ENCODE measurements at places on chromosomes 3 and 15.
A peak's percentile ranks its signal among the peaks of the same experiment; 100 is the strongest.

- no peak for DNase-seq
Measured at GRCh38 chr15:46386356-46386755, 751.5 kb downstream of the SQOR start.

- no peak for DNase-seq
Measured at GRCh38 chr15:52378746-52379394, 83.3 kb upstream of the MYO5C start.

GRCh38 chr15:85073556-85074194 is 92.0 kb downstream of the PDE8A start:
- DNase-seq: no peak

- DNase-seq: no peak
Measured at GRCh38 chr3:5607581-5607980, 420.1 kb downstream of the EDEM1 start.

- DNase-seq: no peak
Measured at GRCh38 chr3:12807066-12807465, 10.6 kb downstream of the CAND2 start.

DNA sequence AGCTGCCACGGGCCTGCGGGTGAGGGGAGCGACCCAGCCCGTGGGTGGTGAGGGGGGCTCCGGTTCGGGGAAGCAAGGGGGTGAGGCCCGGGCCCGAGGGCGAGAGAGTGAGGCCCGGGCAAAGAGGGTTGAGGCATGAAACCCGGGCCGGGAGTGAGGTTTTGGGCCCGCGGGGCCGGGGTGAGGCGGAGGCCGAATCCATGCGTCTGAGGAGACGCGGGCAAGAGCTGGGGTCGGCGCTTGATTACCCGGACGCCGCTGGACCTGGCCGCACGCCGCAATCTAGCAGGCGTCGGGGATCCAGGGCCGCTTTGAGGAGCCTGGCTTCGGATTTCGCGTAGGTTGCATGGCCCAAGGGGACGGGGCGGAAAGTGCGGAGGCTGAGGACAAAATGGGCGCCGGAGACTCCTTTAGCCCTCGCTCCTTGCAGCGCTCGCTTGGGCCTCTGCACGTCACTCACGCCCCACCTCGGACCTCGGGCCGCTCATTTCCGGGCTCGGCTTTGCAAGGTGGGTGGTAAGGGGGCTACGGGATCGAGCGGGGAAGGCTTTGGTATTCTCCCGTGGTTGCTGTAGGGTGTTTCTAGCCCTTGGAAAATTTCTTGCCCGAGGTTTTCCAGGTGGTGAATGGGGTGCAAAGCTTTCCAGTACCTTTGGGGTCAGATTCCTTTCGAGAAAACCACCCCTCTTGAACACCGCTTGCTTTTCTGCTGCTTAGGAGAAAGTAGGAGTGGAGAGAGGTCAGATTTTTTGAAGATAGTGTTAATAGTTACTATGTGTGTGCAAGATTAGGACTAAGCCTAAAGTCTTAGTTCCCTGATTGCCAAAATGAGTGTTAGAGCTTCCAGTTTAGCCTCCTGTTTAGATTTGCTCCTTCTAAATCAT is 827 bp downstream of the SLC25A36 start:
- no peak for DNase-seq

- no peak for DNase-seq
Measured at GRCh38 chr3:17432236-17432635, 310.2 kb downstream of the TBC1D5 start.

- no peak for DNase-seq
Measured at GRCh38 chr3:195825857-195826804, 14.4 kb upstream of the MUC4 start.

GRCh38 chr3:107063351-107063750 is 313.9 kb upstream of the CCDC54 start:
- DNase-seq: peak; percentile 9

DNA sequence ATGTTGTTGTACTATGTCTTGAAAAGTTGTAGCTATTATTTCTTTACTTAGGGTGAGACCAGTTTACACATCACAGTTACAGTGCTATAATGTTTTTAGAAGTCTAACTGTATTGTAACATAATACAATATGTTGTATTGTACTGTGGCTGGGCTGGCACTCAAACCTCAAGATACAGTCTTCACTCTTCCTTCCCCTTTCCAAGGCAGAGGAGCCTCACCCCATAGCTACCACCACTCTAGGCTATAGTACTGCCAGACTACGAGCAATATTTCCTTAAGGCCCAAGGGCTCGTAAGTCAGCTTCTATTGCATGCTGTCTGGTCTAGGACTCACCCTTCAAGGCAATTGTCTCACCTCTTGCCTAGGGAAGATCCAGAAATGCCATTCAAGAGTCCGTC is 597.7 kb downstream of the OTOL1 start:
- no peak for DNase-seq

DNA sequence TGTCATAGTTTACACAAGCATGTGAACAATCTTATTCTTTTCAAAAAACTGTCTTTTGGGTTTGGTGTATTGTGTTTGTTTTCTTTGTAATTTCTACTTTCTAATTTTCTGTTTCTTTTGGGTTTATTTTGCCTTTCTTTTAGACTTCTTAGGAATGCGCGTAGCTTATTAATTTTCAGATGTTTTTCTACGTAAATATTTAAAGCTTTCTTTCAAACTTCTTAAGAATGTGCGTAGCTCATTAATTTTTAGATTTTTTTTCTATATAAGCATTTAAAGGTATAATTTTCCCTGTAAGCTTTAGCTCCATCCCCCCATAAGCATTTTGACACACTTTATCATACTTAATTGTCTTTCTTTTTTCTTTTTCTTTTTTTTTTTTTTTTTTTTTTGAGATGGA is 55.2 kb downstream of the RAD54L2 start:
- no peak for DNase-seq

GRCh38 chr3:7754653-7755441 is 746.8 kb upstream of the LMCD1 start:
- DNase-seq: no peak

- DNase-seq: no peak
Measured at GRCh38 chr3:17111586-17111985, 226.8 kb downstream of the PLCL2 start.

GRCh38 chr15:56736881-56737707 is 3.8 kb upstream of the ZNF280D start:
- no peak for DNase-seq

DNA sequence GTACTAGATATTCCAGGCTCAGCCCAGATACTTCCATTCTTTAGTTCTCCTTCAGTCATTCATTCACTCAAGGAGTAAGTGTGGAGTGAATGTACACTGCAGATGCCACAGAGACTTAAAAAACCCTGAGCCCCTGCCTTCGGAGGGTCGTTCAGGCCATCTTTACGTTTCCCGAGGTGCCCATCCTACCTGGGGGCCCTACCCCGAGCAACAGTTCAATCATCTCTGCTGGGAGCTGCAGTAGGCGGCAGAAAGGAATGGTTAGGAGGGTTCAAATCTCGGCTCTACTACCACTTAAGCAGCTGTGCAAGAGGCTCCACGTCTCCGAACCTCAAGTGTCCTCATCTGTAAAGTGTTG is 613 bp downstream of the SEC13 start:
- no peak for DNase-seq

GRCh38 chr3:19899264-19899663 is 34.8 kb downstream of the EFHB start:
- DNase-seq: no peak

DNA sequence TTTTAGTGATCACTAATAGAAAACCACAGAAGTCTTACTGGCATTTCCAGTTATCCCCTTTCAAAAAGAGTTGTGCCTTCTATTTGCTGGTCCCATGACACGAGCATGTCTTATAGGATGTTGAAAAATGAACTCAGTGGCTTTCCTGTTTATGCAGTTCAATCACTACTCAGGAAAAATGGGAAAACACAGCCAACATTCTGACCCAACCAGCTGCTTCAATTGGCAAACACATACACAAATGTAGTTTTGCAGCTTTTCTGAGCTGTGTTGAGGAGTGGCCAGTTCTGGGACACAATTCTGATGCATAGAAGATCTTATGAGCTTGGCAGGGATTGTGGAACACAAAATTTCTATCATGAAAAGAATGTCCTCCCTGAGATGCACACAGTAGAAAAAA is 40.3 kb downstream of the FSTL1 start:
- no peak for DNase-seq

- no peak for DNase-seq
Measured at GRCh38 chr3:184378651-184379357, 797 bp upstream of the THPO start.

- no peak for DNase-seq
Measured at GRCh38 chr15:42549032-42549491, 424 bp downstream of the HAUS2 start.

GRCh38 chr3:127072221-127072771 is 89.4 kb downstream of the PLXNA1 start:
- DNase-seq: no peak

DNA sequence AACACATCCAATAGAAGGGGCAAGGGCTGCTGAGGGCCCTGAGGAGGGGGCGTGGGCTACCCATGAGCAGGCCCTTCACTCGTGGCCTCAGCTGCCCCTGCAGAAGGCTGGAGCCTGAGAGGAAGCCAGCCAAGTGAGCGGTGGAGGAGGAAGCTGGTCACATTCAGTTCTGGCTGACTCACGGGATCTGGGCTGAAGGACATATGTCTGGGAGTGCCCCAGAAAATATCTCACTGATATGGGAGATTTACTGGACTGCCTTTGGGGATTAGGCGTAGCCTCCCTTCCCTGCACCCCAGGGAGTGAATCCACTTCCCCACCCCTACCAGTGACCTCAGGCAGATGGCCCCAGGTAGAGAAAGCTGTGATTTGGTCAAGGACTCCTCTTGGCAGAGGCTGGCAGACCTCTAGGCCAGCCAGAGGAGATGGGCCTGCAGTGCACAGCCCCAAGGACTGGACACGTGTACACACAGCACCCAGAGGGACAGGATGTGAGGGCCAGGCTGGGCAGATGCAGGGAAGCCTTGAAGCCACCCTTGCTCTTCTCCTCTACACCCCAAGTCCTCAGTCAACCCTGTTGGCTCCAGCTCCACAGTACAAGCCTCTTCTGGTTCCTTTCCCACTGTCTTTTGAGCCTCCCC is 14.2 kb upstream of the ANKDD1A start:
- no peak for DNase-seq

- no peak for DNase-seq
Measured at GRCh38 chr15:70852501-70853317, 1.2 kb downstream of the LARP6 start.

- DNase-seq: no peak
Measured at GRCh38 chr15:93118904-93119303, 29.9 kb upstream of the RGMA start.

DNA sequence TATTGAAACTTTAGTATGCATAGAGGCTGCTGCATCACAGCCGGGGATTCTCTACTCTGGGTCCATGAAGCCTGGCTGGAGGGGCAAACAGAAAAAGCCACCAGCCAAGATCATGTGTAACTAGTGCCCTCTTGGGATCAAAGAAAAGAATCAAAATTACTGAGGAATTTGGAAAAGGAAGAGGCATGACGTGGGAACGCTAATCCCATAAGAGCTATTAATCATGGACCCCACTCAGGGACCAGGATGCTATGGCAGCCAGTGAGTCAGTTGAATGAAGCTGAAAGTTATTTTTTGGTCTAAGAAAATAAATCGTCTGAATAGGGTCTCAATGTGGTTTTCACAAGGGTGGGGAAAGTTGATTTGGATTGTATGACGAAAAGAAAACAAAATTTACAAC is 1165.1 kb downstream of the ROBO2 start:
- DNase-seq: peak; percentile 78

DNA sequence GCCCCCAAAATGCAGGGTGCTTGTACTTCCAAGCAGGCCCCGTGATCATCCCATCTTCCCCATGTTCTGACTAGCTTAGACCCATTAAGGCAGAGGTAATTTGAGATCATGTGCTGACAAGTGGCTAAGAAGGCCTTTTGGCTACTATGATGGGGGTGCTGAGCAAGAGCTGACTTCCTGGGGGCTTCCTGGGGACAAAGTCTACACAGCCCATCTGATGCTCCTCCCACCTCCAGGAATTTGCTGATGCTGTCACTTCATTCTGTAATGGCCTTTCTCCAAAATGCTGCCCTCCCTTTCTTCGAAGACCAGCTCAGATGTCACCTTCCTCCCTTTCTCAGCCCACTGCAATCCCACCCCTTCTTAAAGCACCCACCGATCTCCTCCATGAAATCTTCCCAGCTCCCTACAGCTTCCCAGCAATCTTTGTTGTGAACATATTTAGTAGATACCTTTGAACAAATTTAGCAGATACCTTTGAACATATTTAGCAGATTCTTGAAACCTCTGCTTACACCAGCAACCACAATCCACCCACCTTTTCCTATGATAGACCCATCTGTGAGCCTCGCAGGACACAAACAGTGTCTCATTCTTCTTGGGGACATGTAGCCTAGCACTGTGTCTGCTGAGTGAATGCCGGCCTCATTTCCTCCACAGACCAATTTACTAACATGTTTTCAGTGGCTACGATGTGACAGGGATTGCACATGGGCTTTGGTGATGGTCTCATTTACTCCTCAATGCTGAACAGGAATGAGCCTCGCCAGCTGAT is 223.3 kb downstream of the EPHB1 start:
- no peak for DNase-seq

DNA sequence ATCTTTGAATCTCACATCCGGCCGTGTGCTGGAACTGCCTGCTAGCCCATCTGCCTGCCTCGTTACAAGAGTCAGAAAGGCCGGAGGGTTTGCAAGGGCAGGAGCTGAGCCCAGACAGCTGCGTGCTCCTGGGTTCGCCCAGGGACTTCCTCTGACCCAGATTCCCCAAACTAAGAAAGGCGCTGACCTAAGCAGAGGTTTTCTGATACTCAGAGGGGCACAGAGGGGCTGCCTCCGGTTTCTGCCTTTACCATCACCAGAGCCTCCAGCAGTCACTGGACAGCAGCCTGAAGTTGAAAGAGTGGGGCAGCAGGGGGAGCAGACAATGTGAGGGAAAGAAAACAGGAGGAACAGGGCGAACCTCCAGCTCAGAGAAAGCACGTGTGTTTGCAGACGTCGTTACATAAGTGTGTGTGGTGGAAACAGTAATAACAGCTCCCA is 33.4 kb upstream of the RAD18 start:
- peak; percentile 18 for DNase-seq

DNA sequence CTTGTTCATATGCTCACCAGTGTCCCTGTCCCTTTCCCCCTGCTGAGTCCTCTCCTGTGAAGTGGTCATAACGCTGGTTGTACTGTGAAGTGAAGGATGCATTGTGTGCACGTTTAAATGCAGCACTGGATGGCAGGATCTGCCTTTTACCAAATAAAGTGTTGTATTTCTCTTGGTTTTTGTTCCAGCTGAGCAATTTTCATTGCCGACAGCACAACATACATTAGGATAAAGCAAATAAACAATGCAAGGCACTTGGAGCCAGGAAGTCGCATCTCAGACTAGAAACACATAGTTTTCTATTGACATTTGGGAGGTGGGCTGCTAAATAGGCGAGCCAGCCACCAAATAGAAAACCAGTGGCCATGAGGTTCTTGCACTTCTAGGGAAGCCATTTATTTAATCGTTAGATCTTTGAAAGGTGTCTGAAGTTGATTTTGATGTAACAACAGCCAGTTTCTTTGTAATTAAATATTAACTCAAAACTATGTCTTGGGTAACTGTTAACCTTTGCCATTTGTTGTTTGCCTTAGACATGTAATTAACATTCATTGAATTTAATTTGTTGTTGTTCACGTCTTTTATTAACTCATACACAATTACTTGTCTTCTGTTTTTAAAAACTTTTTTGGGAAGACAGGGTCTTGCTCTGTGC is 185.3 kb downstream of the FNDC3B start:
- no peak for DNase-seq

Measured in fibroblast of skin of left biceps (primary cell).